ENCODE measurements at places on chromosomes 1 and 21. TPM values are rescaled to one million over a fixed set of nuclear protein-coding genes. Genes with fewer than 3 reads are reported as not detected.

NES gene
- total RNA-seq = 189 TPM

BCL2L15 gene
- 0.55 TPM for total RNA-seq

PRUNE1 gene
- 39.8 TPM for total RNA-seq

KLHDC8A gene
- total RNA-seq = not detected

CAPN8 gene
- not detected for total RNA-seq

BEND5 gene
- 4.2 TPM for total RNA-seq

ASCL5 gene
- total RNA-seq = not detected

NMNAT2 gene
- 0.93 TPM for total RNA-seq

FCRL1 gene
- total RNA-seq = not detected

CHI3L1 gene
- 0.27 TPM for total RNA-seq

BMP8B gene
- total RNA-seq = 0.53 TPM

C8B gene
- not detected for total RNA-seq

RALGPS2 gene
- total RNA-seq = 10.6 TPM

GABPA gene
- total RNA-seq = 20.6 TPM

ADGRB2 gene
- 4.7 TPM for total RNA-seq

CELA2B gene
- not detected for total RNA-seq

PLEKHA6 gene
- total RNA-seq = 25.0 TPM

ELF3 gene
- not detected for total RNA-seq

TFF2 gene
- total RNA-seq = not detected

TTC39A gene
- 25.0 TPM for total RNA-seq

PFKL gene
- total RNA-seq = 42.5 TPM
